ENCODE measurements at places on chromosomes 5 and 9.

DNA sequence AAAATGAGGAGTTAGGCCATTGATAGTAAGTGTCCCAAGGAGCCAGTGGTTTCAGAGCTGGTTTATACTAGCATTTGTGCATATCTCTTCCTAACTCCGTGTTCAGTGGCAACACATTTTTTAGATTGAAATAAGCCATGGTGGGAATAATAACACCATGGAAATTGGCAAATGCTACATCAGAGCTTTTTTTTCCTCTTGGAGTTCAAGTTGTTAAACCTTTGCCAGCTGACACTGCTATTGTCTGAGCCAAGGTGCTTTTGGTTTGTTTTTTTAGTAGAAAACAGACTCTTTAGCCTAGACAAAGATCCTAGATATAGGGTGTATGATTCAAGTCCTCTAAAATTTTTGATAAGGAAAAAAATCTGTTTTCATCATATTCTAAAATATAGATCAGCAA, 2.8 kb downstream of the ACO1 start:
- H3K4me3 ChIP-seq: no peak overlapping the region
- peaks cover 14% of the 10 kb centered on the region for H3K27me3 ChIP-seq
- peaks cover 19% of the 10 kb centered on the region for H3K4me1 ChIP-seq
- DNase-seq: no peak
- no peaks in the 10 kb centered on the region for H3K36me3 ChIP-seq

DNA sequence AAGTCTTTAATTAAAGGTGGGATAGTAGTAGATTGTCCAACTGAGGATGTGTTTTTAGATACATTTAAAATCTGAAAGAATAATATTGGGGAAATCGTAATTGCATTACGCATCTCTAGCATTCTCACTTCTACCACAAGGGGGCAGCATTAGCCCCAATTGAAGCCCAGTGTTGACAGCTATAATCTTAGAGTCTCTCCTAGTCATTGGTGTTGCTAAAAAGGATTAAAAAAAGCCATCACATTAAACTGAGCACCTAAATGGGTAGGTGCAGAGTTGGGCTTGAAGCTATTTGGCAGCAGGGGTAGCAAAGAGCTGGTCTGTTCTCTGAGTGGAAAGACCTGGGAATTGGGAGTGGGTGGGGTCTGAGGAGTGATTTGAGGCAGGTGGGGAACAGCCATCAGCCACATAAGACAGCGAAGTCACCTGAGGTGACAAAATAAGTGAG, 177.2 kb downstream of the OSTF1 start:
- no peaks in the 10 kb centered on the region for H3K27me3 ChIP-seq
- H3K36me3 ChIP-seq: no peaks in the 10 kb centered on the region
- H3K4me1 ChIP-seq: no peaks in the 10 kb centered on the region
- DNase-seq: peak; percentile 12

- H3K27me3 ChIP-seq: peaks cover 6% of the 10 kb centered on the region
- no peak overlapping the region for H3K4me3 ChIP-seq
- H3K4me1 ChIP-seq: peaks cover 12% of the 10 kb centered on the region
- H3K36me3 ChIP-seq: no peaks in the 10 kb centered on the region
- DNase-seq: no peak
Observed at GRCh38 chr5:102596951-102597350, 98.2 kb upstream of the SLCO6A1 start.

- no peak overlapping the region for H3K27ac ChIP-seq
- H3K4me1 ChIP-seq: no peaks in the 10 kb centered on the region
- H3K36me3 ChIP-seq: no peaks in the 10 kb centered on the region
- H3K27me3 ChIP-seq: peaks cover 3% of the 10 kb centered on the region
- DNase-seq: no peak
Observed at GRCh38 chr5:71860048-71860447, 141.0 kb downstream of the CARTPT start.

DNA sequence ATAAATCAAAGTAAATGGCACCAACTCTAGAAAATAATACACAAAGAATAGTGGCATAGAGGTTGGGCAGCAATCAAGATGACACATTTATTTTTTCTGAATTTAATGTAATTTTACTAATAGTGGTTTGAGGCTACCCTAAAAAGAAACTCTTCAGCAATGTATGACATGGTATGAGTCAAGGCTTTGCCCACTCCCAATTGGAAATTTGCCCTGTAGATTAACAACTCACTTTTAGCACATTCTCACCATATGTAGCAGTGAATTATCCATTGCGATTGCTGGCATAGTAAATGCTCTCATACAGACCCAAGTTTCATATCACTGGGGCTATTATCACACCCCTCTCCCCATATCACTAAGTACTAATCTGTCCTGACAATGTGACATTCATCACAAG, 832.1 kb upstream of the ZNF608 start:
- no peaks in the 10 kb centered on the region for H3K4me1 ChIP-seq
- DNase-seq: no peak
- no peak overlapping the region for H3K27ac ChIP-seq
- H3K27me3 ChIP-seq: no peaks in the 10 kb centered on the region

DNA sequence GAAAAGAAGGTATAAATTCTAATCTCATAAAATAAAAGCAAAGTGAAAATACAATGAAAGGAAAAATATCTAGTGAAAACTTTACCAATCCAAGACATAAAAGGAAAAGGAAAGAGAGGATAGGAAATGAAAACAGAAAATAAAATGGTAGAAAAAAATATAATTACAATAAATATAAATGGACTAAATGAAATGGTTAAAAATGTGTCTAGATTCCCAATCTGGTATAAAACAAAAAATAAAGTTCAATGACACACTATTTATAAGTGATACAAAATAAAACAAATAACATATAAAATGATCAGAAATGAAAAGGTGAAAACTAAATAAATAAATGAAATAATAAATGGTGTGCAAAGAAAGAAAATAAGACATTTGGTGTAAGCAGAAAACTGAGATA, 516.4 kb upstream of the RORB start:
- H3K27me3 ChIP-seq: no peaks in the 10 kb centered on the region
- no peak overlapping the region for H3K4me3 ChIP-seq
- no peak for DNase-seq
- H3K27ac ChIP-seq: no peak overlapping the region
- no peaks in the 10 kb centered on the region for H3K4me1 ChIP-seq
- H3K36me3 ChIP-seq: no peaks in the 10 kb centered on the region

GRCh38 chr5:171578829-171579491, 159.5 kb downstream of the FGF18 start:
- H3K27ac ChIP-seq: no peak overlapping the region
- H3K4me3 ChIP-seq: no peak overlapping the region
- no peaks in the 10 kb centered on the region for H3K27me3 ChIP-seq
- no peaks in the 10 kb centered on the region for H3K36me3 ChIP-seq
- no peak for DNase-seq

- H3K27me3 ChIP-seq: no peaks in the 10 kb centered on the region
- H3K36me3 ChIP-seq: no peaks in the 10 kb centered on the region
- H3K4me1 ChIP-seq: no peaks in the 10 kb centered on the region
- no peak for DNase-seq
Observed at GRCh38 chr5:3489239-3489843, 106.3 kb upstream of the IRX1 start.

DNA sequence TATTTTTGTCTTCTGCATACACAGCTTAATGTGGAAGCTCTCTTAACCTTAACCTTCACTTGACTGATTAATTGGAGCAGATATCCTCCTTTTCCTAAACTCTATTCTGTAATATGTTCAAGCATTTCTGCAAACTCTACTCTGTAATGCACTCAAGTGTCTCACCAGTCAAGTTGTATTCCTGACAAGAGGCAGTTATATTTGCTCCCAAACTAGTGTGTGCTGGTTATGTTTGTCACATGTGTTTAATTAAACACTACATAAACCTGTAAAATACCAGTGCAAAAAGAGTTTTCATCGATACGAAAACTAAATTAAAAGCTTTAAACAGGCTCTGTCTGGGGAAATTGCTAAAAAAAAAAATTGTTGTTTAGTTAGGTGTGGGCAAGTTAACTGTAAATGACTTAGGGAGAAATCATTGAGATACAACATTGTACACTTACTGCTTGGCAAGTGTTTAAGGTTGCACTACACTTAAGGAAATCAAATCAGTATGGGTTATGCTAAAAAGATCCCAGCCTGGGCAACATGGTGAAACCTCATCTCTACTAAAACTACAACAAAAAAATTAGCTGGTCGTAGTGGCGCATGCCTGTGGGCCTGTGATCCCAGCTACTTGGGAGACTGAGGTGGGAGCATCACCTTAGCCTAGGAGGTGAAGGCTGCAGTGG, 6.7 kb downstream of the FAF2 start:
- H3K27ac ChIP-seq: no peak overlapping the region
- no peak for DNase-seq
- no peaks in the 10 kb centered on the region for H3K27me3 ChIP-seq
- H3K4me1 ChIP-seq: peaks cover 21% of the 10 kb centered on the region

DNA sequence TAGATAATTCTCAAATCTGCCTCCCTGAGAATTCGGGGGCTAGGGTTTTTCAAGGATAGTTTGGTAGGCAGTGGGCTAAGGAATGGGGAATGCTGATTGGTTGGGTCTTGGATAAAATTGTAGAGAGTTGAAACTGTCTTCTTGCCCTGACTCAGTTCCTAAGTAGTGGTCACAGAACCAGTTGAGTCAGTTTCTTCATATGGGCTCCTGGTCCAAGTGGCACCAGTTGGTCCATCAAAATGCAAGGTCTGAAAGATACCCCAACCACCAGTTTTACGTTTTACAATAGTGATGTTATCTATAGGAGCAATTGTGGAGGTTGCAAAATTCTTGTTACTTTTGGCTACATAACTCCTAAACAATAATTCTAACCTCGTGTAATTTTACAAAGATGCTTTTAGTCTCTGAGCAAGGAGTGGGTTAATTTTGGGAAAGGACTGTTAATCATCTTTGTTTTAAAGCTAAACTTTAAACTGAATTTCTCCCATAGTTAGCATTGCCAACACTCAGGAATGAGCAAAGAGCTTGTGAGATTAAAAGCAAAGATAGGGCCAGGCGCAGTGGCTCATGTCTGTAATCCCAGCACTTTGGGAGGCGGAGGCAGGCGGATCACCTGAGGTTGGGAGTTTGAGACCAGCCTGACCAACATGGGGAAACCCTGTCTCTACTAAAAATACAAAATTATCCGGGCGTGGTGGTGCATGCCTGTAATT, 7.7 kb downstream of the CDK7 start:
- H3K27ac ChIP-seq: no peak overlapping the region
- H3K27me3 ChIP-seq: no peaks in the 10 kb centered on the region
- H3K36me3 ChIP-seq: peaks cover 60% of the 10 kb centered on the region

- no peaks in the 10 kb centered on the region for H3K4me1 ChIP-seq
- DNase-seq: no peak
- H3K27ac ChIP-seq: no peak overlapping the region
- H3K4me3 ChIP-seq: no peak overlapping the region
- no peaks in the 10 kb centered on the region for H3K36me3 ChIP-seq
- no peaks in the 10 kb centered on the region for H3K27me3 ChIP-seq
Observed at GRCh38 chr5:15609076-15609725, 109.2 kb downstream of the FBXL7 start.

DNA sequence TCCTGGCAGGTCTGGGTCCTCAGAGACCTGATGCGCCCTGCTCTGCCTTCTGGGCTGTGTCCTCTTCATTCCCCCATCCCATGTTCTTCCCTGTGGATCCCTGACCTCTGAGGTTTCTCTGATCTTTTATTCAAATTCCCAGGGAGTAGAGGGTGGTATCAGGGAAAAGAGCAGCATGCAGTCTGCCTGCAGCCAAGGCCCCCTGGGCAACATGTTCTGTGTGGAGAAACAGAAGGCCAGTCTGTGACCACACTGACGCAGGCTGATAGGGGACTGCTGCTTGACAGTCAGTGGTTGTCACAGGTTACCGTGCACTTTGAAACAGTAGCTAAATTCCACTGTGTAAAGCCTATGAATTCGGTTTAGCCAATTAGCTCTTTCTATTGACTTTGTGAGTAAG, 156.6 kb upstream of the IRX2 start:
- H3K27me3 ChIP-seq: no peaks in the 10 kb centered on the region
- H3K4me1 ChIP-seq: no peaks in the 10 kb centered on the region
- DNase-seq: no peak
- H3K36me3 ChIP-seq: no peaks in the 10 kb centered on the region
- H3K27ac ChIP-seq: no peak overlapping the region

GRCh38 chr5:129904102-129904666, at the start of gene CHSY3:
TSS of gene CHSY3 (plus strand) at chr5:129904465.
- H3K4me1 ChIP-seq: peaks cover 13% of the 10 kb centered on the region
- no peak within 1 kb of the TSS for H3K27ac ChIP-seq
- H3K36me3 ChIP-seq: peaks cover 3% of the 10 kb centered on the region
- H3K27me3 ChIP-seq: peaks cover 44% of the 10 kb centered on the region
- peak within 1 kb of the TSS; percentile 82 for H3K4me3 ChIP-seq
- DNase-seq: peak; percentile 31

Data from activated T-helper 2 cell treated with anti-CD3 and anti-CD28 coated beads, Interferon-gamma antibody, Interleukin-2, Interleukin-4, amounts not matched to agents 10 μg/mL and 5 μg/mL and 100 μg/mL, durations not matched to agents 14 hours and 24 hours and 36 hours (primary cell).